NCI-H2171 (cell line): ENCODE measurements at places on chromosomes 7 and 10.
A peak's percentile ranks its signal among the peaks of the same experiment; 100 is the strongest.

DNA sequence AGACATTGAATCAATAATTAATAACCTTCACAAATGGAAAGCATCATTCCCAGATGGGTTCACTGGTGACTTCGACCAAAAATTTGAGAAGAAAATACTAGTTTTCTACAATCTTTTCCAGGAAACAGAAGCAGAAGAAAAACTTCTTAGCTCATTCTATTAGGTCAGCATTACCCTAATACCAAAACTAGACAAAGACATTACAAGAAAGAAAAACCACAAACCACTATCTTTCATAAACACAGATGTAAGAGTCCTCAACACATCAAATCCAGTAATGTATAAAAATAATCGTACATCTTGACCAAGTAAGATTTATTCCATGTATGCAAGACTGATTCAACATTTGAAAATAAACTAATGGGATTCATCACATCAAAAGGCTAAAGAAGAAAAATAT is 64.0 kb upstream of the CDK1 start:
- no peak for DNase-seq

DNA sequence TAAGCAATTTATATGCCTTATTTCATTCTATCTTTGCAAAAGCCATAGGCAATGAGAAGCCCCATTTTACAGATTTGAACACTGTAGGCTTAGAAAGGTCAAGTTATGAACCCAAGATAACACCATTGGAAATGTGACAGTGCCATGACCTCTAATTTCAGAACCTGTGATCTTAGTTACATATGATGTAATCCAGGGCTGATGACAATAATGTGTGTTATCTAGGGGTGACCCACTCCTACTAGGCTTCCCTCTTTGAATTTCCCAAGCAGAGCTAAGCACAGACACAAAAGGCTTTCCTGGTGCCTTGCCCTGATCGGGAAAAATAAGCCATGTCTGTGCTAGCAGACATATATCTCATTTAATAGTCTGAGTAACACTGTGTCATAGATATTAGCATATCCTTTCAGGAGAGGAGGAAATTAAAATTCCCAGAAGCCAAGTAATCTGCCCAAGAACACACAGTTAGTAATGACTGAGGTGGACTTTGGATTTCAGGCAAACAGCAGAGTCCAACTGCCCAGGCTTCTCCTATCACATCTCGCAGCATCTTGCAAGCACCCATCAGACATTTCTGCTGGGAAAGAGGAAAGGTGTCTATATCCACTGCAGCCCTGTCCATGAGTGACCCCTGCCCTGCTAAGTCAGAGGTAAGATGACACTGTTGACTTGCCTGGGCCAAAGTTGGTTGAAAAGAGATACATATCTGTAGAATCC is 2.8 kb upstream of the TECTB start:
- no peak for DNase-seq

- DNase-seq, result peak; percentile 2
Measured at GRCh38 chr7:54788664-54789063, 29.7 kb upstream of the SEC61G start.

- DNase-seq, result no peak
Measured at GRCh38 chr7:55784151-55784550, 78.4 kb downstream of the SEPTIN14 start.

DNA sequence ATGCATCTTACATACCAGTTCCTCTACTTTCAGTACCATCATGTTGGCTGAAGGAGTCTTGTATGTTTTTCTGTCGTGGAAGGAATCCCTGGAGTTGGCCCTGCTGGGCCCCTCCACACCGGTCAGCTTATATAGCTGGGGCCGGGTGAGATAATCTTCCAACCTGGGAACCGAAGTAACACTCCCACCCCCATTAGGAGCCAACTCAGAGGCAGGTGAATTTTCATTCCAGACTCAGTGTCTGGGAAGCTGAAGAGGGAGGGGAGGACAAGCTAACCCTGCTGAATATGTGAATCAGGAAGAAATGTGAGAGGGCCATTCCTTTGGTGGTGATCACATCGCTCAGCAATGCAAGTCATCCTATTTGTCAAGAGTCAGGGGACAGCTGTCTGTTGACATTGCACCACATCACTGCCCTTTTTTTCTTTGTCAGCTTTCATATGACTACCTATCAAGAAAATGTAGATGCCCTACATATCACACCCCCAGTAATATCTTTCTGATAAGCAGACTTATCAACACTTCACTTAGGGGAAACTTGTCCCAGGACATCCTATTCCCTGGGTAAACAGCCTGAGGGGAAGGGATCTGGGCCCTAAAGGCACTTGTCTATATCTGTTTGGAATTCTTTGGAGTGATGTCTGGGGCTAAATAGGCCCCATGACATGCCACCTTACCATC is at the start of gene ANKRD1:
Gene ANKRD1, minus strand, starts transcription at position 102 of the 681 bp plus-strand sequence. Its CDS starts 60 bp downstream, at position 42.
- DNase-seq, result no peak
